HAP-1 (cell line): ENCODE measurements at places on chromosomes 5 and 9.

GRCh38 chr5:106759581-106759980 lies 911.2 kb downstream of the EFNA5 start:
- DNase-seq: no peak

GRCh38 chr9:83669067-83669466 lies 38.7 kb downstream of the UBQLN1 start:
- no peak for DNase-seq

GRCh38 chr9:126146254-126147145 lies 180.1 kb upstream of the MVB12B start:
- DNase-seq: peak; percentile 85

DNA sequence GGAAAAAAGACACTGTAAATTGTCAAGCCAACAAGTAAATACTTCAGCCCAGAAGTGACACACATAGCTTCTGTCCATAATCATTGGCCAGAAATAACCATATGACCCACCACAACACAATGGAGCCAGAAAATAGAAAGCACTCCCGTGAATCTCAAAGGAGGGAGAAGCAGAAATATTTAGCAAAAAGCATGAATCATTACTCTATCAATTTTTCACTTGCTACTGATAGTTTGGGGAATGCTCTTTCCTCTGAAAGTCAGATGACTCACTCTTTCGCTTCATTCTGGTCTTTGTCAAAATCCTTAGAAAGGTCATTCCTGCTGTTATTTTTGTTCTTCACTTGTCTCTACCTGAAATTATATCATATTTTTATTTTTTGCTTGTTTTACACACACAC lies 312.6 kb downstream of the TMEM232 start:
- DNase-seq: no peak

GRCh38 chr9:70945301-70945700 lies 176.1 kb downstream of the TRPM3 start:
- DNase-seq: no peak

DNA sequence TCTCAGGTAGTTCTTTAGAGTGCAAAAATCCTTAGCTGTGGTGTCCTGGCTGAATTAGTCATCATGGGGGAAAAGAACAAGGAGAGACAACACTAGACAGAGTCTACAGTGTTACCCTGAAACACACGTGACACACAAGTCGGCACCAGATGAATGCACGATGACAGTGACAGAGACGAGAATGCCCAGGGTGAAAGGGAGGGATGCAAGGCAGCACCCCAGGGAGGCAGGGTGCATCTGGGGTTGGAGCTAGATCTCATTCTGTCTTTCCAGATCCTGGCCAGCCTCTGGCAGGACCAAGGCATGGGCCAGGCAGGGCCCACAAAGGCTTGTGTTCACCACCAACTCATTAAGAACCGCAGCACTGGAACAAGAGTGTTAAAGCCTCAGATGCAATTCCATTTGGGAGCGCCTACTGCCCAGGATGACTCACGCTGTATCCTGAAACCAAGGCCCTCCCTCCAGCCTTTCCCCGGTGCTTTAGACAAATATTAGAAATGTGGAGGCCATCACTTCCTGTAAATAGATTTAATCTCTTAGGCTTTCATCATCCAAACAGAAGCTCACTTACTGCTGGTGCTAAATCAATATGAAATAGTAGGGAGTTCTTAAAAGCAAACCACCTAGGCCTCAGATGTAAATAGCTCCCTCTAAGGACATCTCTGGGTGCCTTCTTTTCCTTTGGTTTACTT lies 56.1 kb downstream of the IRX2 start:
- DNase-seq: no peak

- DNase-seq: no peak
Observed at GRCh38 chr9:134069480-134070399, 1.9 kb upstream of the BRD3 start.

DNA sequence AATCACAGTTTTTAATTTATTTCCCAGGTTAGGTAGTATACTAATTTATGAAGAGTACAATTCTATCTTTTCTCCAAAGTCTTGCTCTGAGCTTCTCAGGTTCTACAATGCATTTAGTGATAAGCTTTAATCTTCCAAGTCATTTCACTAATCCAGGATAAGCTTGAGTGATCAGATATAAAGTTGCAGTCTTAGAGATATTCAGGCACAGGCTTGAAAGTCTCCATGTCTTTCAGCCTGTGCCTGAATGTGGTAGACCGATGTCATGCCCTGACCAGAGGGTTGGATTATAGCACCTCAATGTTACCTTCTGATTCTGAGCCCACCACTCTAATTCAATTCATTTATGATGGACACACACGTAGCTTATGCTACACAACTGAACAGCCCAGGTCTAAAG lies 3.2 kb downstream of the CRHBP start:
- DNase-seq: no peak

DNA sequence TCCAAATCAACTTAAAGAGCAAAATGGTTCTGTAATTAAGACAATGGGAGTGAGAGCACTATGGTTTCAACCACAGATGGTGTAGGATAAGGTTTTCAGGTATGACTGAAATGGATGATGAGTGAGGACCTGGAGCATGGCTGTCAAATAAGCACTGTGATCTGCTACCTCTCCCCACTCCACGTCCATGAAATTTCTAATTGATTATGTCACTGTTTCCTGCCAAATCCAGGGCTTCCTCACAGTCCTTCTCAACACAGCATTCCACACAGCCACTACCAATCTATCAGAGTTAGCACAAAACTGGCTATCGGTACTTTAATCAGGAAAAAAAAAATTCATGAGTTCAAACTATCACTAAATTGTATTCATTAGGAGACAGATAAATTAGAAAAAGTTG lies 420.4 kb upstream of the WWC1 start:
- DNase-seq: no peak

DNA sequence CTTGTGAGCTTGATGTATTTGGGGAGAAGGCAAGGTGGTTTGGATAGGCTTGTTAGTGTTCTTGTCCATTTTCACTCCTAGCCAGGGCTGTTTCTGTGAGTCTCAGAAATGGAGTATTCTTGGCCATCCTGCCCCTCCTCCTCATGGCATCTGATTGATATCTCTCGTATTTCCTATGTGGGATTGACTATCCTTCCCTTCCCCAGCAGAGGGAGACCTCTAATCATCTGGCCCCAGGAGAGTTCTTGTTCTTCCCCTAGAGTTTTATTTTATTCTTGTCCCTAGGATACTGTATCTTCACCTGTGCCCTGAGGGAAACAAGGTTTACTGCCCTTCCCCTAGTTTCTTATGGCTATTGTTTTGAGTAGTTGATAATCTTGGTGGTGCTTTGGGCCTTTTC lies 114.4 kb downstream of the VPS13A start:
- DNase-seq: peak; percentile 28

DNA sequence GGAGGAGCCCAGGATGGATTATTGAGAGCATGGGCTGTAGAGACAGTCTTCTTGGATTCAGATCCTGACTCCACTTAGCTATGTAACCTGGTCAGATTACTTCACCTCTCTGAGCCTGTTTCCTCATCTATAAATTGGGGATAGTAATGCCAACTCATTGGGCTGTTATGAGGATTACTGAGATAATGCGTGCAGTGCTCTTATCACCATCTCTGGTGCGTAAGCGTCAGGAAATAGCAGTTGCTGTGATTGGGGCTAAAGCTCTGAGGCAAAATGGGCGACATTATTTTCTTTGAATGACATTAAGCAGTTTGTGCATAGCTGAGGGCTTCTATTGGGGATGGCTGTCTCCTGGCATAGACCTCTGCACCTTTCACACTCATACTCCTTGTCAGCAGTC lies 995 bp upstream of the MSMP start:
- DNase-seq: no peak

- peak; percentile 13 for DNase-seq
Observed at GRCh38 chr5:147339313-147339712, 104.5 kb downstream of the STK32A start.

DNA sequence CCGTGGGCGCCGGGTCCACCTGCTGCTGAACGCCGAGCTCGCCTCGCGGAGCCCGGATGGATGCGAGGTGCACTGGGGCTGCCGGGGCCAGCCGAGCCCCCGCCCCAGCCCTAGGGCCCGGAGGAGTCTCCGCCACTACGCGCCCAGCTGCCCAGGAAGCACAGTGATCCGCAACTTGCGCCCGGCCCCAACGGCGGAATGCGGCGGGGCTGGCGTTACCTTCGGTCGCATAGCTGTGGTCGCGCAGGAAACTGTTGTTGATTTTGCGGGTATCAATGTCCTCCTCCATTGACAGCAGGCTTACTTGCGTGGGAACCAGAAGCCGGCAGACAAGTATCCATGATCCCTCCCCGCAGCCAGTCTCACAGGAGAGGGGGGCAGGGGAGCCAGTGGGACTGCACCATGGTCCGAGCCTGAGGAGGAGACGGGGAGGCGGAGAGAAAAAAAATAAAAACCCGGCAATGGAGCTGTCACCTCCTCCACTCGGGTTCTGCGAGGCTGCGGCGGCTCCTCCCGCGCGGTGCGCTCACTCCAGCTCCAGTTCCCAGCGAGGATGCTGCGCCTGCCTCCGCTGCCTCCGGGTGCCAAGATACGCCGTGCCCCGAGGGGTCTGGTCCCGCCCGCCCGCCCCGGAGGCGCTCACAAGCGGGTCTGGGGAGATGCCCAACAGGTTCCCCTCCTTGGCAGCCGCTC lies 628 bp downstream of the PPP2R2B start:
- peak; percentile 59 for DNase-seq

DNA sequence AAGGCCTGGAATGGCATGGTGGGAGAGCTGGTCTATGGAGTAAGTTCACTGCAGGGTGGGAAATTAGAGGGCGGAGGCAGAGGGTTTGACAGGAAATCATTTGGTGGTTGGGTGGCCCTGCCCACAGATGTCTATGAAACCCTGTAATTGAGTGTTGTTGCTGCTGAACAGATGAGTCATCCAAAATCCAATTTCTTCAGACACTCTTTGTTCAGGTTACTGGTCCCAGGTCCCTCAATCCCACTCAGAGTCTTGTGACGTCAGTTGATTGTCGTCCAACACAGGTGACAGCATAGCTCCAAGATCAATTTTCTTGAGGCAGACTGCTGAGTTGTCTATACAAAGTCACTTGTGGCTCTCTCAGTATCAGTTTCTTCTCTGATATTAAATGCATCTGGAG lies 208.6 kb downstream of the GRIA1 start:
- DNase-seq: no peak

DNA sequence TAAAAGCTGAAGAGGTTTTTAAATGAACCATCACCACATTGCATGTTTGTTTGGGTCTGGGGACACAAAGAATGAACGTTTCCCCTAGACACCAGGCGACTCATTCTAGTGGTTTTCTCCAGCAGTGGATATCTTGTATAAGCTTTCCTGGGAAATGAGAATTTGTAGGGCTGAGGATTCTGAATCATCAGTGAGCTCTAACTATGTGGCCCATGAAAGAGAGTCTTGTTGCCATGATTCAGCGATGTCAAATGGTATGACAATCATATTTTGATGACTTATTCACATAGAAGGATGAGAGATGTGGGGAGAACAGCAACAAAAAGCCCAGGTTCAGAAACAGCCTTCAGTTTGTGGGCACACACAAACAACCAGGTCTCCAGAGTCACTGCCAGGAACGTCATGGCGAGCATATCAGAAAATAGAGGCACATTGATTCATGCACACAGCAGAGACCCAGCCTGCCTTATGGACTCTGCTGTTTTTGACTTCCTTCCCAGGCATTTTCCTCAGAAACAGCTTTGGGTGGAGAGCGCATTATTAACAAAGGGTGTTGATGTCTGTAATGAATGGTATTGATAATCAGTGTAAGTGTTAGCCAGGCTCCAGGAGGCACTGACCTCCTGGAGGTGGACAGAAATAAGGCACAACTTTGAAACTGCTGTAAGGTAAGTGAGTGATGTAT lies 13.3 kb downstream of the ZNF474 start:
- DNase-seq: no peak

DNA sequence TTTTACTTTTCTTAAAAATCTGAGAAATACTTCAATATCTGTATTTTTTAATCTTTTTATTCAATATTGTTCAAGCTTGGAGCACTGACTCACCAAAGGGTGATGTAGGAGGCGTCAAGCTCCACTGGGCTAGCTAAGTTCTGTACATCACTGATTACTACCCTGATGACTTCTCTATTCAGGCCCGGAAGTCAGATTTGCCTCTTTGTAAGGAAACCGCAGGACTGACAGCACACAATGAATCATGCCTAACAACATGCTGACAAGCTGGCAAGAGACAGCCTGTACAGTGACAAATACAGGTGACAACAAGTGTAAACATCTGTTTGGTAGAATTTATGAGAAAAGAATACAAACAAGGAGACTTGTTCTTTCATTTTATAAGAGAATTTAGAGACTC lies 627.9 kb upstream of the RORB start:
- no peak for DNase-seq

DNA sequence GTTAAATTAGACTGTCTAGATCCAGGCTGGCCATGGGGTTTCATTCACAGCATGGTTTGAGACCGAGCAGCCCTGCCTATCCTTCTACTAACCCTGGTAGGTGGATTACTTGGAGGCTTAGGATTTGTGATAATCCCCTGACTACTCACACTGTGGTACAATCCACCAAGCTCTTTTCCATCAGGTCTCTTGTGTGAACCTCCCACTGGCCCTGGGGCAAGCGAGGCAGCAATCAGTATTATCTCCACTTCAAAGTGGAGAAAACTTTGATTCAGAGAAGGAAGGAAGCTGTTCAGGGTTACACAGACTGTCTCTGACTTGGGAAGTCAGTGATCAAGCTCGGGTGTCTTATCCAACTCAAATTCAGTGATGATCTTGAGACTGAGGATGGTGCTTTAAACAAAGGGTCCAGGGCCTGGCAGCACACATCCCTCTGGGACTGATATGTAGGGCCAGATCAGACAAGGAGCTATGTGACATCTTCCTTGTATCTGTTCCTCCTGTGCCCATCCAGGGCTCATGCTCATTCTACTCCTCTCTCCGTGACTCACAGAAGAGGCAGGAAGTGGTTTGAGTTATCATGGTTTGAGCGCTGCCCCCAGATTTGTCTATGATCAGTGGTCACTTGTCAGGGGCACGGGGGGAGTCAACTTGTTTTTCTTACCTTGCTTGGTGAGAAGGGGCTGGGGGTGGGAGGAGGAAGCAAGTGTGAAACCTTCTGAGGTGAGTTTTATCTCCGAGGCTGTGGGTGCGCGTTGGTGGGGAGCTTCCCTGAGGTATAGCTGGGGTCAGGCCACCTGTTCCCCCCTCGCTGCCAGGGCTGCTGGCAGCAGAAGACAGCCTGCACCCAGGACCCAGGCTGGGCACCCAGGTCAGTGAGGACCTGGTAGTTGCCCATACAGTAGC lies 48.6 kb downstream of the RGS3 start:
- DNase-seq: no peak

- DNase-seq: peak; percentile 69
Observed at GRCh38 chr5:103808464-103809106, 246.0 kb upstream of the NUDT12 start.

- DNase-seq: no peak
Observed at GRCh38 chr5:103433211-103433610, 129.4 kb downstream of the NUDT12 start.

GRCh38 chr9:104969116-104969515 lies 41.2 kb upstream of the ABCA1 start:
- no peak for DNase-seq

GRCh38 chr9:99360026-99360425 lies 137.9 kb downstream of the SEC61B start:
- DNase-seq: no peak

DNA sequence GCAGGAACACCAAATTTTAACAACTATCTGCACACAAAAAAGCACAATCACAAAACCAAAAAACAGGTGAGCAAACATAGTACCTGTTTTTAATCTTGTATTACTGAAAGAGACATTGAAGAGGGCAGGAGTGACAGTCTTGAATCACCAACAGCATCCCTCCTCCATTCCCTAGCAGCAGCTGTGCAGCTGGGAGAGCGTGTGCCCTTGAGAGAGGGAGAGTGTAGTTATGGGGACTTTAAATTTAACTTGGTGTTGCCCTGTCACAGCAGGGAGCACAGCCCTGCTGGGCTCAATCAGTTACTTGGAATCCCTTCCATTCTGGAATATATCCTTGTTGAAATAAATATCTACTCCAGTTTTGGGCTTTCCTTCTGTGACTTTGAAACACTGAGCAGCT lies 1938.7 kb upstream of the NUDT12 start:
- DNase-seq: no peak
